ENCODE measurements at places on chromosomes 16 and 17.
A peak's percentile ranks its signal among the peaks of the same experiment; 100 is the strongest.

- DNase-seq: no peak
Observed at GRCh38 chr16:85061566-85061965, 34.0 kb downstream of the KIAA0513 start.

DNA sequence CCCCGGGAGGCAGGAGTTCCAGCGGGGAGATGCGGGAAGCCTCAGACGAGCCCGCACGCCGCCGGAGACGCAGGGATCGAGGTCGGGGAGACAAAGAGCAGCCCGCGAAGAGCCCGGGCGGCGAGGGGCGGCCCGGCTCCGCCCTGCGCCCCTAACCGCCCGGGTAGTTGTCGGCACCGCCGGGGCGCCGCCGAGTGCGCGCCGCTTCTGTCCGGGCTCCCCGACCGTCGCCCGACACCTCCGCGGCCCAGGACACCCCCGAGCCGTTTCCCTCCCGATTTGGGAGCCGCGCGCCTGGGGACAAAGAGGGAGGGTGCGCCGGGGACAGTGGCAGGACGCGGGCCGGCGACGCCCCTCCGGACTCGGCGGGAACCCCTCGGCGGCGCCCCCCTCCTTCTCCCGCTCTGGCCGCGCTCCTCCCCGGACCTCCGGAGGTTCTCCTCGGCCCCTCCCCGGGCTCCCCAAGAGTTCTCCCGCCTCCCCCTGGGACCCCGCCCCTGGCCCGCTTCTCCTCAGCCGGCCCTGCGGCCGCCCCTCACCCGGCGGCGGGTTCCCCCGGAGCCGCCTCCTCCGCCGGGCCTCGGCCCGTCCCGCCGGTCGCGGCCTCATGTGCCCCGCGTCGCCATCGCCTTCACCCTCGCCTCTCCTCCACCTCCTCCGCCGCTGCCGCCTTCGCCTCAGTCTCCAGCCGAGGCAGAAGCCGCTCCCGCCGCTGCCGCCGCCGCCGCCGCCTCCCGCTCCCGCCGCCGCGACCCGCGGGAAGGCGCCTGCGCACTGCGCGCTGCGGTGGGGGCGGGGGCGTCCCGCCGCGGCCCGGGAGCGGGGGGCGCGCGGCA, at the start of gene GJC1:
GJC1 (minus strand) TSS at position 765 of the 836 bp plus-strand sequence. CDS start 24,470 bp downstream, outside the sequence.
- peak; percentile 38 for DNase-seq
- H3K4me1 ChIP-seq: peaks cover 15% of the 10 kb centered on the region
- H3K4me3 ChIP-seq: peak within 1 kb of the TSS; percentile 76

DNA sequence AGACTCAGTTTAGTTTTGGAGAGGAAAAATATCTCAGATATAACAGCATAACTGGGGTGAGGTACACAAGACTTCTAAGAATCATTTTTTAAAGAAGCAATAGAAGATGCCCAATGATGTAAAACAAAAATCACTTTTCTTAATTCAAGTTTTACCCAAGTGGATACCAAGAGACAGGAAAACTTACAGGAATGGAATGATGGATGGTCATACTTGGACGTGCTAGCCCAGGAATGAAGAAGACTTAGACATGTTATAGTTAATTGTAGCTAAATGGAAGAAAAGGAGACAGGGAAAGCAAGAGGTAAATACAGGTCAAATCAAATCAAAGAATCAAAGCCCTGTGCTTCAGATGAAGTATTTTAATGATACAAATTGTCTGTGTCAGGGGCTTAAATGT, 312.7 kb upstream of the KCNJ16 start:
- H3K36me3 ChIP-seq: no peaks in the 10 kb centered on the region
- no peak overlapping the region for H3K27ac ChIP-seq
- no peak for DNase-seq
- peaks cover 9% of the 10 kb centered on the region for H3K4me1 ChIP-seq

DNA sequence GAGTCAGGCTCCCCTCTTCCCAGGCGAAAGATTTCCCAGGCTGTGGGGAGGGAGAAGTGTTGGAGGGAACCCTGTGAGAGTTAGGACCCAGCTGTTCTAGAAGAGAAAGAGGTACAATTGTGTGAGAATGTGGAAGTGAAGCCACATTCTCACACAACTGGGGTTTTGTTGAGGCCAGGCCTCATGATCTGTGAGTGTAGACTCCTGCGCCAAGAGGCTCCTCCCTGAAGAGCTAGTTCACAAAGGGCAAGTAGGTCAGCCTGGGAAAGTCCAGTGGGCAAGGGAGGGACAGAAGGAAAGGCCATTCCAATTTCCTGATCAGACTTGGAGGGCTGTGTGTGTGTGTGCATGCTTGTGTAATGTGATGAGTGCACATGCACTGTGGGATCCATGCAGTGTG, 15.2 kb downstream of the CD300LF start:
- peaks cover 3% of the 10 kb centered on the region for H3K27me3 ChIP-seq
- no peak overlapping the region for H3K4me3 ChIP-seq
- H3K27ac ChIP-seq: no peak overlapping the region
- no peaks in the 10 kb centered on the region for H3K36me3 ChIP-seq

GRCh38 chr16:23768581-23768980, 13.8 kb downstream of the CHP2 start:
- DNase-seq: no peak
- H3K27ac ChIP-seq: no peak overlapping the region
- no peaks in the 10 kb centered on the region for H3K27me3 ChIP-seq
- H3K4me1 ChIP-seq: no peaks in the 10 kb centered on the region

GRCh38 chr16:2689968-2690801, 7.9 kb downstream of the KCTD5 start:
- DNase-seq: no peak
- no peaks in the 10 kb centered on the region for H3K36me3 ChIP-seq
- no peak overlapping the region for H3K27ac ChIP-seq
- peaks cover 21% of the 10 kb centered on the region for H3K4me1 ChIP-seq
- no peaks in the 10 kb centered on the region for H3K27me3 ChIP-seq
- H3K4me3 ChIP-seq: no peak overlapping the region

DNA sequence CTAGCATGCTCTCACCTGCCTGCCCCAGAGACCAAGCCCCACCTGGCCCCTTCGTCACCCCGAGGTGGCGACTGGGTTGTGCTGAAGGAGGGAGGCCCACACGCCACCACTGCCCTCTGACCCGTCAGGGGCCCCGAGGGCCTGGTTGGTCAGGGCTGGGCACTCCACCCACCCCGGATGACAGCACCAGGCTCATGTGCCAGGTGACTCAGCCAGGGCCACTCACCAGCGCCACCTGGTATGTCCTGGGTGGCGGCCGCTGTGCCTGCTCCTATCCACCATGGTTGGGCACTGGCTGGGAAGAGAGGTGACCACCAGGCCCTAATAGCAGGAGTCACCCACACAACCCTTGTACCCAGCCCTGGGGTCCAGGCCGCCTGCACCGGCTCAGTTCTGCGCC, 68.9 kb downstream of the JPH3 start:
- no peak overlapping the region for H3K4me3 ChIP-seq
- peaks cover 3% of the 10 kb centered on the region for H3K27me3 ChIP-seq
- no peak overlapping the region for H3K27ac ChIP-seq
- DNase-seq: no peak
- no peaks in the 10 kb centered on the region for H3K4me1 ChIP-seq

GRCh38 chr17:41052566-41052965, 2.5 kb downstream of the KRTAP2-2 start:
- DNase-seq: no peak
- H3K27me3 ChIP-seq: peaks cover 10% of the 10 kb centered on the region
- H3K4me1 ChIP-seq: no peaks in the 10 kb centered on the region
- H3K4me3 ChIP-seq: no peak overlapping the region
- no peak overlapping the region for H3K27ac ChIP-seq
- no peaks in the 10 kb centered on the region for H3K36me3 ChIP-seq

GRCh38 chr16:74035816-74036215, 260.8 kb upstream of the PSMD7 start:
- H3K27ac ChIP-seq: no peak overlapping the region
- H3K27me3 ChIP-seq: no peaks in the 10 kb centered on the region
- H3K4me1 ChIP-seq: no peaks in the 10 kb centered on the region
- H3K4me3 ChIP-seq: no peak overlapping the region

DNA sequence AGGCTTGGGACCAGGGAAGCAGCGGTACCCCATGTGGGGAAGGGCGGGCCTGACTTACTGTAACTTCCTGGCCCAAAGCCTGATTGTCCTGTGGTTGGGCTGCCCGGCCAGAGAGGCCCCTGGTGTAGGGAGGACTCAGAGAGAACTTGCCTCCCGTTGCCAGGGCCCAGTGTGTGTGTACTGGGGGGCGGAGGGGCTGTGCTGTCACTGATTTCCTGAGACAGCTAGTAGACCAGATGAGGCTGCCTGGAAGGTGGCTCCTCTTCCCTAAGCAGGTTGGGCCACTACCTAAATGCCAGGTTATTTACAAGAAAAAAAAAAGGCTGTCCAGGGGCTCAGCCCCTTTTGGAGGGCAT, 16.7 kb downstream of the SOCS3 start:
- H3K36me3 ChIP-seq: no peaks in the 10 kb centered on the region
- peak overlapping the region; percentile 81 for H3K27ac ChIP-seq
- H3K4me1 ChIP-seq: peaks cover 63% of the 10 kb centered on the region
- peaks cover 2% of the 10 kb centered on the region for H3K27me3 ChIP-seq
- DNase-seq: peak; percentile 32
- peak overlapping the region; percentile 51 for H3K4me3 ChIP-seq

DNA sequence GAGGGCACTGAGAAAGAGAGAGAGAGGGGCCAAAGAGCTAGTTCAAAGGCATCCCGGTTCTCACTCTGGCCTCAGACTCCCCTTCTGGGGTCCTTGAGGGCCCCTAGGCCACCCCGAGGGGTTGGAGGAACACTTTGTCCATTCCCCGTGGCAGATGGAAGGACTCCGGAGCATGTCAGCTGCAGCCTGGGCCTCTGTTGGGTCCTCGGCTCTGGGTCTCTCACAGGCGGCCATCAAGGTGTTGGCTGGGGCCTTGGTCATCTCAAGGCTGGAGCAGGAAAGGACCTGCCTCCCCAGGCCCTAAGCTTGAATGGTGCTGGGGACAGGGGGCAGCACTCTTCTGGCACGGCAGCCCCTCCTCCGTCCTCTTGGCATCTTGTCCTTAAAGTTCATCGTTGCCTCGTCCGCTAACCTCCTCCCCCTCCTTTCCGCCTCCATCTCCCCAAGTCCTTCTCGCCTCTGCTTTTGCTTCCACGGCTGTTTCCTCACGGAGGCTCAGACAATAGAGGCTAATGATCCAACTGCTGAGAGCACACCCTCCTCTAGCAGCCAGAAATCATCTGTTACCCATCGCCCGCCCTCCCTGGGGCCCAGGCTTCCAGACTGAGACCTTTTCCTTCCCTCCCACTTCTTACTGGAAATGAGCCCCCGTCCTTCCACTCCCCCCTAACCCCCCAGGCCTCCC, 23.3 kb downstream of the CCR7 start:
- H3K4me1 ChIP-seq: peaks cover 91% of the 10 kb centered on the region
- no peaks in the 10 kb centered on the region for H3K27me3 ChIP-seq
- DNase-seq: peak; percentile 42
- peak overlapping the region; percentile 99 for H3K27ac ChIP-seq
- peak overlapping the region; percentile 73 for H3K4me3 ChIP-seq

DNA sequence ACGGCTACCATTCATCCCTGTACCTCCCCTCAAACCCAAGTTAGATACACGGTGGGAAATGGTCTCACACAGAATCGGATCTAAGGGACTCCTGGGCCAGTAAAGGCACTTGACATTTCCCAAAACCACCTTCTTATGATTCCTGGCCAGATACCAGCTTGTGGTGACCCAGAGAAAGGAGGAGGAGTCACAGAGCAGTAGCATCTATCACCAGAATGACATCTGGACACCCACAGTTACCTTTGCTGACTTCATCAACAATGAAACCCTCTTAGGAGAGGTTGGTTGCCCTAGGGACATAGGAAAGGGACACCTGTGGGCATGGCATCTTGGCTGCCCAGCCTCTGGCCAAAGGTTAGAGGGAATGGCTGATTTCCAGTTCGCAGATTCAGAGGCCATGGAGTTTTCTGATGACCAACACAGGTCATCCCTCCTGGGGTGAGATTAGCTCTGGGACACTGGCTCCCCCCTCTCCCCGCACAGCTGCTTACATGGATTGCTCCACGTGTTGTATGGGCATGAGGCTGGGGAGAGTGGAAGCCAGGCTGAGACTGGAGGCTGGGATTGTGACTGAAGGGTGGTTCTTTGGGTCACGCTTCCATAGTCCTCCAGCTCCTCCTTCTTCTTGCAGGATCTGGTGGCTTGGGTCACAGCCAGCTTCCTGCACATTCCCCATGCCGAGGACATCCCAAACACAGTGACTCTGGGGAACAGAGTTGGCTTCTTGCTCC, 1.4 kb upstream of the AOC3 start:
- no peak overlapping the region for H3K4me3 ChIP-seq
- peaks cover 25% of the 10 kb centered on the region for H3K4me1 ChIP-seq
- peaks cover 6% of the 10 kb centered on the region for H3K36me3 ChIP-seq
- DNase-seq: no peak
- H3K27me3 ChIP-seq: peaks cover 3% of the 10 kb centered on the region

DNA sequence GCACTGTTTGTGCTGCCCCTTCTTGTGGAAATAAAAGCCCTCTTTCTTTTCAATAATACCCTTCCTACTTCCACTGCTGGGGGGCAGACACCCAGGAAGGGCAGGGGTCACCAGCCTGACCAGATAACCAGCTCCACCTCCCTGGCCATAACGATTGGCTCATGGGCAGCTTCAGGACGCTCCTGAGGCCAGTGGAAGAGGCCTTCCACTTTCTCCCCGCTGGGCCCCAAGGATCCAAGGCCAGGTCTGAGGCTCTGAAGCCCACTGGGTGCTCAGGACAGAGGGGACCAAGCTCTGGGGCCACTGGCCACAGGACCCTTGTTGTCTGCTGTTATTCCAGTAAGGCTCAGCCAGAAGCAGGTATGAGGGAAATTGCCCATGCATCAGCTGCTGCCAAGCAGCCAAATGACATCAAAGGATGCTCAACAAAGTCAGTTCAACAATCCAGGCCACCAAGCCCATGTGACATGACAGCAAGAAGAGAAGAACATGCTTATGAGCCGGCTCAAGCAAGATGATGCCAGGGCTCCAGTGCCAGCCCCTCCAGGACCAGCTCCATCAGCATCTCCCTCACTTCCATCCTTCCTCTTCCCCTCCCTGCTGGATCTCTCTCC, 238.8 kb downstream of the ZNF423 start:
- H3K4me1 ChIP-seq: no peaks in the 10 kb centered on the region
- no peak for DNase-seq
- H3K36me3 ChIP-seq: no peaks in the 10 kb centered on the region
- H3K4me3 ChIP-seq: no peak overlapping the region

DNA sequence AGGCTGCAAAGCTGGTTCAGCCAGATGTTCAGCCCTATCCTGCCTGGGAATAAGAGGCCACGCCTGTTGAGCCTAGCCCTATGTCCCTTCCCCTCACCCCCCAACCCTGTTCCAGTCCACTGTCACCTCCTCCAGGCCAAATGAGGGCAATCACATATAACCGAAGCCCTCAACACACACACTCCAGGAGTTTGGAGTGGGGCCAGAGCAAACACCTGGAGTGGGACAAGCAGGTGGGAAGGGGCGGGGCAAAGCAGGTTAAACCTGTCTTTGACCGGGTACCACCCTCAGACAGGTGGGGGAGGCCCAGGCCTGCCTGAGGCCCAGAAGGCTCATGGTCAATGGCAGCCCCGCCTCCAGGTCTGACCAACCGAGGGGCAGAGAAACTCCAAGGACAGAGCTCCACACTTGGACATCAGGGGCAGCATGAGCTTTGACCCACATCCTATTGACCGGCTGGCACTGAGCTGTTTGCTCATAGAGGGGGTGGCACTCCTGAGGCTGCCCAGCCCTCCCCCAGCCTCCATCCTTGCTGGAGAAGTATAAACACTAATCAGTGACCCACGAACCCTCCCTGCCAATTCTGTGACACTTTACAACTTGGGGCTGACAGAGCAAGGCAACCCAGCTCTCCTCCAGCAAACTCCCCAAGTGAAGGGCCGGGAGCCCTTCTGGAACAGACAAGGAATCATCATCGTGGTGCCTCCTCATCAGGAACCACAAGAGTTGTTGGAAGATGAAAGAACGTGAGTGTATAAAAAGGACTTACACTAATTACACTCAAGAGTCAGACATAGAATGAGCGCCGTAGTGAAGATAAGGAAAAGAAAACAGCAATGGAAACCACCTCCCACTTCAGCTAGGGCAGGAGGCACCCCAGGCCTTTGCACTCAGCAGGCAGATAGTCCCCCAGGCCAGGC, 1.5 kb downstream of the ESRP2 start:
- H3K27ac ChIP-seq: no peak overlapping the region
- peaks cover 36% of the 10 kb centered on the region for H3K4me1 ChIP-seq
- H3K4me3 ChIP-seq: no peak overlapping the region
- H3K36me3 ChIP-seq: peaks cover under 1% of the 10 kb centered on the region
